ENCODE measurements at places on chromosomes 7 and 10.

DNA sequence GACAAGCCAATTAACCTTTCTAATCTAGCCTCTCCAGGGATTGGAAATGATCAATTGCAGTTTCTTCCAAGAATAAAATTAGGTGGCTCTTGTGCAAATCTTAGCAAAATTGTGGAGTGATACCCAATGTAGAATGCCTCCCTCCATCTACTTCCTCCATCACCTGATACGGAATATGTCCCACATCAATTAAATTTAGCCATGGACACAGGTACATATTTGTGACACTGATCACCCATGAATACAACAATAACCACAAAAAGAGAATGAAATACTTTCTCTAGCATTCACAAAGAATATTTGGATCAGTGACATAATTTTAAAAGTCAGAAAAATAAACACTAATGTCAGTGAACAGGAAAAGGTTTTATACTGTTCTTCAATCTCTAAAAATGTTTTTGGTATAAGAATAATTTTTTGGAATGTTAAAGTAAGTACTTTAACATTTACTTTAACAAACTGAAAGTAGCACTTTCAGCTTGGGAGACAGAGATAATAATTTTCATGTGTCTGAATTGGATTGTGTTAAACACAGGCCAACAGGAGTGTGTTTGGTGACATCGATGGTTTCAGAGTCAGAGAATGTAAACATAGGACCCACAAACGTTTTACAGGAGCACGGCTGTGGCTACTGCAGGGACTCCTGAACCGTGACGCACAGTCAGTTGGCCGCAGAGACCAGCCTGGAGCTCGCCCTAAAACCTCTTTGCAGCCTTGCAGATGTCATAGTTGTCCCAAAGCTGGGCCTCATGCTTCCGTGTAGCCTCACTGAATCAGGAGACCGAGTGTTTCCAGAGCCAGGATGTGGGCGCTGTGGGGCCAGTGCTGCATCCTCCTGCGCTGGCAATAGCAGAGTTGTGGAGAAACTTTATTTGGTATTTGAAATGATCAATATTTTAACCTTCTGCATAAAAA is 7.2 kb downstream of the RBM20 start:
- DNase-seq = no peak

DNA sequence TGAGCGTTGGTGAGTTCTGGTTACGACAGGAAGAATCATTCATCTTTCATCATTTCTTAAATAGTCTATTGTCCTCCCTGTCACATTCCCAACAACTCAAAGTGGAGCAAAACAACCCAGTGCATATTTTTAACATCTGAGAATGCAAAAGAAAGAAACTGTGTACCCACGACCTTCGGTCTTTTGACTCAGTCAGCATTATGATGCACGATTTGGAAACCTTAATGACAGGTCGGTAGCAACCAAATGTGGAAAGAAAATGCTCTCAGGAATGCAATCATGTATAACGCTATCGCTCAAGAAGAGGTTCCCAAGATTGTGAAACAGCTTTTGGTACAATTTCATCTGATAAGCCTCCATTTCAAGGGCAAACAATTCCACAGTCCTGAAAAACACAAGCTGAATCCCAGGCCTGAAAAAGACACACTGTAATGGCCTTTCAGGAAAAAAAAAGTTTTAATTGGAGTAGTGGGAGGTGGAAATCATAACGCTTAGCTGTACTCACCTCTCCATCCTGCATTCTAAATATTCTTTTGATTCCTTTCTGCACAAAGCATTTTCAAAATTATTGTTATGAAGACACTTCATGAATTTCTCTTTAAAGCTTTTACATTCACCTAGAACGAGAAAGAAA is 2.6 kb downstream of the COX19 start:
- no peak for DNase-seq

- no peak for DNase-seq
Measured at GRCh38 chr10:31619531-31620061, 300.6 kb downstream of the ZEB1 start.

DNA sequence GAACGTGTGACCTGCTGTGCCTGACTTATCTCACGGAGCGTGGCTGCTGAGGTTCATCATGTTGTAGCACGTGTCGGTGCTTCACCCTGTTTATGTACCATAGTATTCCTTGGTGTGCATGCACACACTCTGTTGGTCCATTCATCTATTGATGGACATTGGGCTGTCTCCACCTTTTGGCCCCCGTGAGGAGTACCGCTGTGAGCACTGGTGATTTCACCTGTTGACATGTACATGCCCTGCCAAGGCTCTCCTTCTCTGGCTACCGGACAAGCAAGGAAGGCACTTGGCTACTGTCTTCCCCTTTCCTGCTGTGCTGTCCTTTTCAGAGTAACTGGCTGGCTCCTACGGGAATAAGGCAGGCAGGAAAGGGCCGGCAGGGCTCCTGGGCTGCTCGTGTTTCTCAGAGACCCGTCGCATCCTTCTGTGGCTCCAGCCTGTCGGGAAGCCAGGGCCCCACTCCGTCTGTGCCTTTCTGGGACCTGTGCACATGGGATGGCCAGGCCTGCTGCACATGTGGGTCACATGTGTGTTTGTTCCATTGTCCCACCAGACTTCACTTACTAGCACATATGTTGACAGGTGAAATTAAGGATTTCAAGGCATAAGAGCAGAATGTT is 17.8 kb upstream of the TBRG4 start:
- DNase-seq = no peak

- DNase-seq = no peak
Measured at GRCh38 chr7:74216361-74216761, 6.6 kb downstream of the LAT2 start.

GRCh38 chr7:80054356-80054755 is 80.3 kb upstream of the GNAI1 start:
- DNase-seq = no peak

GRCh38 chr7:55252386-55252785 is 112.8 kb upstream of the LANCL2 start:
- DNase-seq = no peak
